ENCODE measurements at places on chromosomes 16 and 17.

DNA sequence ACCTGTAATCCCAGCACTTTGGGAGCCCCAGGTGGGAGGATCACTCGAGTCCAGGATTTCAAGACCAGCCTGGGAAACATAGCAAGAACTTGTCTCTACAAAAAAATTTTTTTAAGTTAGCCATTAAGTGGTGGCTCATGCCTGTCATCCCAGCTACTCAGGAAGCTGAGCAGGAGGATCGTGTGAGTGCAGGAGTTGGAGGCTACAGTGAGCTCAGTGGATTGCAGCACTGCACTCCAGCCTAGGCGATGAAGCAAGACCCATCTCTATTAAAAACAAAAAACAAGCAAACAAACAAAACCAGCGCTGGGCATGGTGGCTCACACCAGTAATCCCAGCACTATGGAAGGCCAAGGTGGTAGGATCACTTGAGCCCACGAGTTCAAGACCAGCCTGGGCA, 38.0 kb downstream of the HEATR3 start:
- no peak for DNase-seq

GRCh38 chr16:22373662-22374310, 633 bp downstream of the CDR2 start:
- peak; percentile 5 for DNase-seq

GRCh38 chr16:68645494-68646388, 631 bp downstream of the CDH3 start:
- no peak for DNase-seq

GRCh38 chr17:43552229-43552837, 6.2 kb upstream of the ETV4 start:
- DNase-seq = no peak

DNA sequence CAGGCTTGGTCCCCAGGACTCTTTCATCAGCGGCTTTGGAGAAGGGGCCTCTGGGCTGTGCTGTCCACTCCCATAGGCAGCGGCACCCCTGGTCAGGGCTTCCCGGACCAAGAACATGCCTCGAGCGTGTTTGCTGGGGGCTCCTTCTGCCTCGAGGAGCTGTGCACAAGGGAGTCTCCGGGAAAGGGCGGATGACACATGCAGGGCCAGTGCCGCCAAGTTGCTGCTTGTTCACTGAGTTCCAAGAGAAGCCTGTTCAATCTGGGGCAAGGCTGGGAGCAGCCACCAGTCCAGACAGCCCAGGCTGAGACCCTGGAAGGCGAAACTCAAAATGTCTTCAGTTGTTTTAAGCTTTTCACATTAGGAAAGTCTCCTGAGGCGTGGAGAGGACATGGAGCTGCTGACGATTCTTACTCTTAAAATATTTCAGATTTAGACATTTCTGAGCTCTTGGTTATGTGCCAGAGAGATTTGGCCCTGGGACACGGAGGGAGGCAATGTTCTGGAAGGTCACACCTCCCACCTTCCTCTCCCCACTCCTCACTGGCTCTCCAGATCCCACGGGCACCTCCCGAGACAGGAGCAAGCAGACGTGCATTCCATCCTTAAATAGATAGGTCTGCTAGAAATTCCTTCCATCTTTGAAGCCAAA, 84.5 kb upstream of the ZNF469 start:
- DNase-seq = no peak

DNA sequence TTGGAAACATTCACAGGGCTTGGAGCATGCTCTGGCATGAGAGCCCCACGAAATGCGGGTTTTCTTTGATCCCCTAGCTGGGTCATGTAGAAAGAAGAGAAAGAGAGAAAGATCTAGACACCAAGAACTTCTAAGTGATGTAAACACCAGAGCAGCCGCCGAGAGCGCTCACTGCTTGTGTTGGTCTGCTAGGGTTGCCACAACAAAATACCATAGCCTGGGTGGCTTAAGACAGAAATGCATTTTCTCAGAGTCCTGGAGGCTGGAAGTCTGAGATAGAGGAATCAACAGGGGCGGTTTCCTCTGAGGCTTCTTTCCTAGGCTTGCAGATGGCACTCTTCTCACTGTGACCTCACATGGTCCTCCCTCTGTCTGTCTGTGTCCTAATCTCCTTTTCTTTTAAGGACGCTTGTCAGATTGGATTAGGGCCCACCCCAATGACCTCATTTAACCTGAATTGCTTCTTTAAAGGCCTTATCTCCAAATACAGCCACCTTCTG, 139.5 kb downstream of the CYLD start:
- no peak for DNase-seq

- DNase-seq = no peak
Observed at GRCh38 chr16:89949121-89949742, 677 bp downstream of the DEF8 start.

DNA sequence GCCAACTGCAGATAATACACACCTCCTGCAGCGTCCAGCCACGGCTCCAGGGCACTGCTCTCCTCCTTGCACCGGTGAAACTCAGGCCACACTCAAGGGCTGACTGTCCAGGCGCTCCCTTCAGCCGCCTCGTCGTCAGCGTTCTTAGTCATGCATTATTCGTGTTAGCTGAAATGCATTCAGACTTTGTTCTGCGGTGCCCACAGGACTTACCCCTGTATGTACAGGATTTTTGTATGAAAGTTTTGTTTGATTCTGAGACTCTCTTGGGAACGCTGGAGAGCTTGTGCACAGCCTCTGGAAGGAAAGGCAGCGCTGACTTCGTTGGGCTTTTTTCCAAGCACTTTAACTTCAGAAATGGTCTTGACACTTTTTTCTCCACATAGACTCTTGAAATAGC, 22.1 kb downstream of the CIBAR2 start:
- DNase-seq = no peak

- no peak for DNase-seq
Observed at GRCh38 chr16:88338111-88338510, 44.6 kb upstream of the ZNF469 start.

DNA sequence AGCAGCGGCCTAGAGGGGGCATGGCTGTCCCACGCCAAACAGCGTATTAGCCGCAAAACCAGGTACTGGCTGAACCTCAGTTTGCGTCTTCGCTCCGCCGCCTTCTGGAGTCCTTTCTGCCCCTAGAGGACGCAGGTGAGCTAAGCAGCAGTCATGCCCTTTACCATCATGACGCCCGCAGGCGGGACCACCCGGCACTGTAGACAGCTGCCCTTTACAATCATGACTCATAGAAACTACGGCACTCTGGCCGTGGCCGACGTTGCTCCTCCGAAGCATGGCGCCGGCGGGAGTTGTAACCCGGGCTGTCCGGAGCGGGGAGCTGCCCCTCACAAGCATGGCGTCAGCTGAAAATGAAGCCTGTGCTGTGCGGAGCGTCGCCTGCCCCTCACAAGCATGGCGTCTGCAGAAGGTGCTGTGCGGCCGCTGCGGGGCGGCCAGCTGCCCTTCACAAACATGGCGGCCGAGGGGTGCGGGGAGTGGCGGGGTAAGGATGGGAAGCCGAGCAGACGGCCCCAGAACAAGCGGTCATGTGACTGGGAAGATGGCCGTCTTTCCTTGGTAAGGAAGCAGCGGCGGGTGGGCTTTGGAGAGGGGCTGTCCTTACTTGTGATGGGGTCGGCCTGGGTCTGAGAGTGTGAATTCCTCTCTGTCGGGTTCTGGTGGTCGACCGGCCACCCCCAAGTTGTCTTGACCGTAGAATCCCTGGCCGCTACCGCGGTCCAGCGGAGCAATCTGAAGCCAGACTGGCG, at the start of gene VPS35L:
VPS35L (plus strand) TSS at position 518 of the 752 bp plus-strand sequence; CDS start at position 545, 27 bp downstream.
- DNase-seq = peak; percentile 95

GRCh38 chr17:33370401-33370800, 77.3 kb upstream of the ASIC2 start:
- DNase-seq = no peak

DNA sequence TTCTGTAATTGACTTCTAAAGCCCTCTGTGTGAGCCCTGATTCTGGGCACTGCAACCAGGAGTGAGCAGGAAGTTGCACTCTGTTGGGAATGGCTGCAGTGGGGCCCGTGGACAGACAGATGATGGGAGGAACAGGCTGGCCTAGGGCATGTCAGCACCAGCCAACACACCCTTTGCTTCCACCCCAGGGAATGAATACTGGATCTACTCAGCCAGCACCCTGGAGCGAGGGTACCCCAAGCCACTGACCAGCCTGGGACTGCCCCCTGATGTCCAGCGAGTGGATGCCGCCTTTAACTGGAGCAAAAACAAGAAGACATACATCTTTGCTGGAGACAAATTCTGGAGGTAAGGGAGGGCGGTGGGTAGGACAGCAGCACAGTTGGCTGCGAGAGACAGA, 10.8 kb upstream of the LPCAT2 start:
- DNase-seq = no peak

GRCh38 chr17:1137465-1137894, 42.3 kb downstream of the ABR start:
- no peak for DNase-seq

DNA sequence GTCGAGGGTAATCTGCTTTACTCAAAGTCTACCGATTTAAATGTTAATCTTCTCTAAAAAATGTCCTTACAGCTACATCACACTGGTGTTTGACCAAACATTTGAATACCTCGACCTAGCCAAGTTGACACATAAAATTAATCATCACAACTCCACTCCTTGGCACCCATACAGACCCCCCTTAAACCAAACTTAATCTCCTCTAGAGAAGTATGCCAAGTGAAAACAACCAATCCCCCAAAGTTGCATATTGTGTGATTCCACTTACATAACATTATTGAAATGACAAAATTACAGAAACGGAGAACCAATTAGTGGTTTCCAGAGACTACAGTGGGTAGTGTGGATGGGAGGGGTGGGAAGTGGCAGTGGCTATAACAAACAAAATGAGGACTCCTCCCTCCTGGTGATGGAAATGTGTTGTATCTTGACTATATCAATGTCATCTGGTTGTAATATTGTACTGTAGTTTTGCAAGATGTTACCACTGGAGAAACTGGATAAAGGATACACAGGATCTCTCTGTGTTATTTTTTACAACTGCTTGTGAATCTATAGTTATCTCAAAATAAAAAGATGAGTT, 39.4 kb downstream of the CAPNS2 start:
- no peak for DNase-seq

GRCh38 chr17:77282524-77283515, 142.1 kb downstream of the SEC14L1 start:
- DNase-seq = no peak

GRCh38 chr16:84851192-84852127, 31.7 kb downstream of the CRISPLD2 start:
- DNase-seq = no peak

GRCh38 chr17:55730808-55731207, 8.1 kb upstream of the TMEM100 start:
- no peak for DNase-seq

DNA sequence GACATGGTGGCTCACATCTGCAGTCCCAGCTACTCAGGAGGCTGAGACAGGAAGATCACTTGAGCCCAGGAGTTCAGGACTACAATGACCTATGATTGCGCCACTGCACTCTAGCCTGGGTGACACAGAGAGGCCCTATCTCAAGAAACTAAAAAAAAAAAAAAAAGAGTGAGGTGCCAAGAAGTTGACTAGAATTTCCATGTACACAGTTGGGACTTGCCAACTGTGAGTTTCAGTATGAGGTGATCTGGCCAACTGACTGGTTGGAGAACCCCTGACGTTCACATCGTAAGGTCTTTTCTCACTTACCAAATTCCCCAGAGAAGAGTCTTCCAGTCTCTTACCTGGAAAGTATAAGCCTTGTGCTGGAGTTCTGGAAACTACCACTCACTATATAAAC, 3.1 kb upstream of the MED11 start:
- no peak for DNase-seq

DNA sequence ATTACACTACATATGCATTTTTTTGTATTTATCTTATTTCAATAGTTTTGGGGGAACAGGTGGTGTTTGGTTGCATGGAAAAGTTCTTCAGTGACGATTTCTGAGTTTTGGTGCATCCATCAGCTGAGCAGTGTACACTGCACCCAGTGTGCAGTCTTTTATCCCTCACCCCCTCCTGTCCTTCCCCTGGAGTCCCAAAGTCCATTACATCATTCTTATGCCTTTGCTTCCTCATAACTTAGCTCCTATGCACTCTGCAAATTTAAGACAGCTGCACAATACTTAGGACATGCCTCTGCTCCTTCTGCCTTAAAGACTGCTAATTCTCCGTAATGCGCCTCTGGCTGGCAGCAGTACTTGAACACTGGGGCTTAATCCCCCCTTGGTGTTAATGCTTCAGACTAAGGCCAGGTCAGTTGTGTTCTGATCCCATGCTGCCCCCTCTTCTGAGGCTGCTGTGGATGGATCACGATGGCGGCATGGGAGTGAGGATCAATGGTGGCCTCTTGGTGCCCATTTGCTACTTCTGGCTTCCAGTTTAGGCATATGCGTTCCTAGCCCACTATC, 146.2 kb downstream of the PARN start:
- no peak for DNase-seq

DNA sequence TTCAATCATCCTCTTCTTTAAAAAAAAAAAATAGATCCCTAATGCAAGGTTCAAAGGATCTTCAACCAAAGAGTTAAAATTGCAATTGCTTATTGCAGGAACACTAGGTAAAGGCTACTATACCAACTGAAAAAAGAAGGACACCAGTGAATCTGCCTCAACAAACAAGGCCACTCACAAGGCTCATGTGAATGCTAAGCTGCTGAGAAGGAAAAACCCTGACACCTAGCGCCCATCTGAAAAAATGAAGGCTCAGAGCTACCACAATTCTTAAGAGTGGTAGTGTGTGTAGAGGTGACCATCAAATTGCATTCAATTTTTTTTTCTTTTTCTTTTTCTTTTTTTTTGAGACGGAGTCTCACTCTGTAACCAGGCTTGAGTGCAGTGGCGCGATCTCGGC, 201.6 kb upstream of the C17orf78 start:
- DNase-seq = no peak

DNA sequence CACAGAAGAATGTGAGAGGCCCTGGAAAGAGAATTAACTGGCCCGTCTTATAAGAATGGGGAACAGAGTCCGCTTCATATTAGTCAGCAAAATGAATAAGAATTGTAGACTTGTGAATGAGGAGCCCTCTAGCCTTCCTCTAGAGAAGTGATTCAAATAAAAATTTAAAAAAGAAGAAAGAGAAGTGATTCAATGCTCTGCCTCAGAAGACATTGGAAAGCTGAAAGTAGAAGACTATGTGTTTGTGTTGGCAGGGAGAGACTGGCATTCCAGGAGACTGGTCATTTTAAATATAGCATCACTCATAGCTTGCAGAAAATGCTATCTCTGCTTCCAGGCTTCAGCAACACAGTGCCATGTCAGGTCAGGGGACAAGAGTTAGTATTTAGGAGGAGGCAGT, 190.6 kb upstream of the HS3ST3A1 start:
- DNase-seq = no peak

DNA sequence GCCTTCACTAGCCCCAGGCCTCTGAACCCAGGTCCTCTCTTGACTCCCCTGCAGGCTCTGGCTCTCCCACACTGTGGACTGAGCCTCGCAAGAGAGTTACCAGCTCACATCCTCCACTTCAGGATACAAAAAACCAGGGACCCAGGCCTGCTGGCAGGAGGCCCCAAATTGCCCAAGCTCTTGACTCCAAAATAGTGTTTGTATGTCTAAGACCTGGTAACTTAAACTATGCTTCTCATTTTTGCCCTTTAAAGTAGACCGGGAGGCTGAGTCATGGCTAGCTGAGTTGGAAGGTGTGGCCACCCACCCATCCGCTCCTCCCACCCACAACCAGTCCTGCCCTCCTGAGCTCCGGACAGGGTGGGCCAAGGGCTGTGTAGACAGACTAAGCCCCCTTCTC, 250.0 kb downstream of the SOX9 start:
- no peak for DNase-seq

Measured in C1 segment of cervical spinal cord (tissue), 14 donors.